ENCODE measurements at places on chromosomes 1 and 21.

- no peak for DNase-seq
Observed at GRCh38 chr1:172292840-172293239, 127.6 kb upstream of the C1orf105 start.

- peak; percentile 42 for DNase-seq
Observed at GRCh38 chr1:115275216-115275615, 62.8 kb downstream of the NGF start.

DNA sequence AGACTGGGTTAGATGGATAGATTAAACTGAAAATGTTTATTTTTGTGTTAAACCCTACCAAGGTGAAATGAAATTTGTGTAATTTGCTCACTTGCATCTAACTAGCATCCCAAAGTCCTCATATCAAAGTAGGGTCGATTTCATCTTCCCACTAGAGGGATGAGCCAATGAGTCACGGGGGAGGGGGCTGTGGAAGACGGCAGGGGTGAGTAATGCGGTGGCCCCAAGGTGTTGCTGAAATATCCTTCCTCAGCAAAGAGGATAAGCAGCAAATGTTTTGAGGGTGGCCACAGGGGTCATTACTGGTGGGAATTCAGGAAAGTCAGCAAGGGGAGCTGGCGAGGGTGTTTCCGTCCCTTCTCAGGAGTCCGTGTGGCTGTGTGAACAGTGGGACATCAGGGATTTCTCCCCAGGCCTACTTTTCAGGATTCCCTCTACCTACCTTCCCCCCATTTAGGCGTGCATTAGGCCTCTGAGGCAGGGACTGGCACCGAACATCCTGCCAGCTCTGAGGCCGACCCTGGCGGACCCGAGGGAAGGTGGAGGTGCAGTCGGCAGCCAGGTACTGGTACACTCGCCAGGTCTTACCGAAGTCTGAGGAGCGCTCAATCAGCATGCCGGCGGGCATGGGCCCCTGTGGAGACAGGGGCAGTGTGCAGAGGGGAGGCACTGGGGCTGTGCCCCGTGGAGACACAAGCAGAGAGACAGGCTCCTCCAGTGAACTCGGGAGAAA, 18.1 kb downstream of the LAMB3 start:
- DNase-seq = no peak

DNA sequence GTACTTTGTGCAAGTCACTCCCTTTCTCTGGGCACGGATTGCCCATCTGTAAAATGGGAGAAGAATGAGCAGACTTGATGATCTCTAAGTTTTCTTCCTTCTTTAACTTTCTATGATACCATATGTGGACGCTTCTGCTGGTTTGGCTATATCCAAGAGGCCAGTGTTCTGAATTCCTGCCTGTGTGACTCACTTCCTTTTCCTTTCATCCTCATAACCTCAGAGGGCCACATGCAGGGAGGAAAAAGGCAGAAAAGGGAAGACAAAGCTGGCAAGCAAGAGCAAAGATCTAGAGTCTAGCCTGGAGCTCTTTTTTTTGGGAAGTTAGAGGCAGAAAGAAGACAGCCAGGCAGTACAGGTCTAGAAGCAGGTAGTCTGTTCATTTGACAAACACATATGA, 151.2 kb downstream of the OMA1 start:
- no peak for DNase-seq

GRCh38 chr1:98404866-98405265, 256.7 kb upstream of the SNX7 start:
- DNase-seq = no peak

DNA sequence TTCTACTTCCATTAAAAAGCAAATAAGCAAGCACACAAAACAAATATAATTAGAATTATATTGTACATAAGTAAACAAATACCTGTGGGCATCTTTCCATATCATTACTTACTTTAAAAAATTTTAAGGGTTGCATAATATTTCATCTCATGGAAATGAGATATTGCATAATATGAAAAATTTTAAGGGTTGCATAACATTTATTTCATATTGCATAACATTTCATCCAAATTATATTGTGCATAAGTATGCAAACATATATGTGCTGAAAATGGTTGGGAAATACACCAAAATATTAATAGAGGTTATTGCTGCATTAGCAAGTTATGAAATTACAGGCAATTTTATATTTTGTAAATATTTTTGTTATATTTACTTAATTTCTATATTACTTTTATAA, 213.7 kb downstream of the KCNH1 start:
- no peak for DNase-seq

DNA sequence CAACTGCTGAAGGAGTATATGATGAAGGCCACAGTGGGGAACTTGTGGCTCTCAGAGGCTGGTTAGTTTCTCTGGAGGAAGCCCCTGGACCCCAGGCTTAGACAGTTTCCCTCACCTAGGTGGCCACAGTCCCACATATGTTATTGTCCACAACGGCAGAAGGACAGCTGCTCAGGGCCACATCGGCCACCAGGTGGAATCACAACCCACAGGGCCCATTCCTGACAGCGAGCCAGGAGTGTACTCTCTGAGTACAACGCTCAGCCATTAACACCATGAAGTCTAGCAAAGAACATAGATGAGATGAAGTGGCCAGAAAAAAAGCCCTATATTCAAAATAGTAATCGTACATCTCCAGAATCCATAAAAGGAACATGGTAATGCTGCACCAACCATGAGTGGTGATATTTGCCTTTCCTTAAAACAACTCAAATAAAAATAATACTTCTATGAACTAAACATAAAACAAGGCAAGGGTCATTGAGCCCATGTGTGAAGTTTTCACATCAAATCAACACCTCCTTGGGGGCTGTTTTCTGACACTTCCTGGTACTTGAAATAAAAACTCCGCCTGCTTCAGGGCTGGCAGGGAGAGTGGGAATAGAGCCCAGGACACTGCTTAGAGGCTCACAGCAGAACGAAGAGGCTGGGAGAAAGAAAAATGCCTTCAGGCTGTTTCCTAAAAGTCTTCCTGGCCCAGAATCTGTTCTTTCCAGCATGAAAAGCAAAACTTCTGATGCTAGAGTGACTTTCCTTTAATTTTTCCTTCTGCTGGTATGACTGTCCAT, 383.3 kb downstream of the HHAT start:
- DNase-seq = no peak

GRCh38 chr21:28749536-28749935, 243.1 kb downstream of the LTN1 start:
- DNase-seq = no peak

GRCh38 chr1:64866689-64867088, 99.7 kb downstream of the JAK1 start:
- no peak for DNase-seq

DNA sequence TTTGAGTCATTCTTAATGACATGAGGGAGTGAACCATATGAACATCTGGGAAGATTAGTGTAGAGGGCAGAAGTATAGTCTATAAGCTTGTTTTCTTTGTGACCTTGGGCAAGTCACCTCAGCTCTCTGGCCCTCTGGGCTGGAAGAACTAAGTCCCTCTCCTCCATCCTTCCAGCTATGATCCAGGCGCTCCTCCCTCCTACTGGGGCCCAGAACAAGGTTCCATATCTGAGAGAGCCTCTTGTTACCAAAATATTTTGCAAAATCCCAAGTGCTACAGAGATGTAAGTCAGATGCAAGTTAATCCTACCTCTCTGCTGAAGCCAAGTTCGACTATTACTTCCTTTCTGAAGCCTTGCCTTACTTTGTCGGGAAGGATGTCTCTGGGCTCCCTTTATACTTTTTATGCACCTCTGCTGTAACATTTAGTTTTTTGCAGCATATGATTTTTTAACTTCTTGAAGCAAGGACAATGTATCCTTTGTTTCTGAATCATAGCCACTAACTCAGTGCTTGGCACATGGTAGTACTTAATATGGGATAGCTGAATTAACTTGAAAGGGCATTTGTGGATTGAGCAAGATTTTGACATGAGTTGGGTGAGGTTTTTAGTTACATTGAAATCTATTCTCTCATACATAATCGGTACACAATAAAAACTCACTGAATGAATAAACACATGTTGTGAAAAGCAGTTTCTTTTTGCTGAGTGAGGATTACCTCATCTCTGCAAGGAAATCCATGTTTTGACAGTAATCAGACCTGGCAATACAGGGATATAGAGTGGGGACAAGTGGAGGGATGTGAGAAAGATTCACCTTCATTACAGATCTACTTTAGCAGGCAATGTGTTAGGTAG, 54.7 kb upstream of the BEND5 start:
- DNase-seq = no peak

- no peak for DNase-seq
Observed at GRCh38 chr1:116265931-116266863, 106.8 kb upstream of the ATP1A1 start.

GRCh38 chr1:6157528-6158174, 22.5 kb downstream of the CHD5 start:
- no peak for DNase-seq

DNA sequence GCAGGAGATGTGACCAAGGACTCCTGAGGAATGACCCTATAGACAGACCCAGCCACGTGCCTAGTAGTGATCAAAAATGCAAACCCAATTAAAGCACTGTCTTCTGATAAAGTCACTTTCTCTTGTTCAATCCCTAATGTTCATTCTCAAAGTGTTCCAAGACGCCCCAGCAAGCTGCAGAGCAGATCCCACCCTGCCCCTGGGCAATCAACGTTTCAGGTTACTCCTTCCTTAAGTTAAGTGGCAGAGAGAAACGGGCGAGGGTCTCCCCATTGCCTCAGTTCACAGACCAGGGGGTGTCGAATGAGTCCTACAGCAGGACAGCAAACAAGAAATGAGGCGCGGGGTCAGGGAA, 699 bp upstream of the RGS2 start:
- DNase-seq = no peak

- DNase-seq = peak; percentile 61
Observed at GRCh38 chr1:119141020-119141424, 569 bp upstream of the WARS2 start.

Data from hematopoietic multipotent progenitor cell treated with erythropoietin and hydrocortisone succinate and interleukin-3 and kit ligand, for 6 days (in vitro differentiated cells).